ENCODE measurements at places on chromosomes 4 and X.

DNA sequence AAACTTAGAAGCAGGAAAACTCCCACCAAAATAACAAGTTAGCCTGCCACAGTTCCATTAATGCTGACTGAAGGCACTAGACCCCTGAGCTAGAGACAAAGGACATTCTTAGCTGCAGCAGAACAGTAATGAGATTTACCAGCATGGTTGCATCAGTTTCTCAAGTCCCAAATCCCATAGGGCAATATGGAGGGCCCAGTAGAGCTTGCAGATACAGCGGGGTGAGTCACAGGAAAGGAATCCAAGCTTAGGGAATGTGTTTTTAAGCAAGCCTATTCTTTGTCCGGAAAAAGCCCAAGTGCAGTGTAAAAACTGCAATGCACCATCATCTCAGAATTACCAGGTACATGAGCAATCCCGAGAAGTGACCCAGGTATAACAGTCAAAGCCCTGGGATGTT lies 51.3 kb upstream of the EXOC1L start:
- no peak for DNase-seq

- DNase-seq, result no peak
These were observed 47.4 kb downstream of the NRK start for GRCh38 chrX:105869701-105870100.

DNA sequence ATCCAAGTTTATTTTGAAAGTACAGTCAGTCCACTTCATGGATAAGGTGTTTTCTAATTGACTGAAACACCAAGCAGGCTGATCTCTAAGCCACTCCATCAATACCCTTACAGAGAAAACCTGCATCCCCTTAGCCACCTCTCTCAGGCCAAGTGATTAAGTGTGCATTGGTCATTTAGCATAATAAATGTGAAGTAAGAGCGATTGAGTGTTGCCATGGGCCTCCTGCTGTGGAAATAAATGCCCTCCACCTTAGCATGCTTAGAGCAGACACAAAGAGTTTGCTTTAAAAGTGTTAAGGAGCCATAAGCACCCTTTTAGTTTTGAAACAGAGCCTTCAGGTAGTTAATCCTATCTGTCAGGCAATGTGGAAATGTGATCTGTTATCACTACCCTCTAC lies 386.5 kb downstream of the GPAT3 start:
- DNase-seq, result no peak

DNA sequence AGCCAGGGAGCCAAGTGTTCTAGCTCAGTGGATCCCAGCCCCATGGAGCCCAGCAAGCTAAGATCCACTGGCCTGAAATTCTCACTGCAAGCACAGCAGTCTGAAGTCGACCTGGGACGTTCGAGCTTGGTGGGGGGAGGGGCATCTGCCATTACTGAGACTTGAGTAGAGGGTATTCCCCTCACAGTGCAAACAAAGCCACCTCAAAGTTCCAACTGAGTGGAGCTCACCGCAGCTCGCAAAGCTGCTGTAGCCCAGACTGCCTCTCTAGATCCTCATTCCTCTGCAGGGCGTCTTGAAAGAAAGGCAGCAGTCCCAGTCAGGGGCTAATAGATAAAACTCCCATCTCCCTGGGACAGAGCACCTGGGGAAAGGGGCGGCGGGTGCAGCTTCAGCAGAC lies 226.3 kb downstream of the ZIC3 start:
- DNase-seq, result no peak

- DNase-seq, result no peak
These were observed 120.5 kb downstream of the CAMK2D start for GRCh38 chr4:113641025-113641431.

- no peak for DNase-seq
These were observed 94.8 kb upstream of the GRPR start for GRCh38 chrX:16028576-16028975.

DNA sequence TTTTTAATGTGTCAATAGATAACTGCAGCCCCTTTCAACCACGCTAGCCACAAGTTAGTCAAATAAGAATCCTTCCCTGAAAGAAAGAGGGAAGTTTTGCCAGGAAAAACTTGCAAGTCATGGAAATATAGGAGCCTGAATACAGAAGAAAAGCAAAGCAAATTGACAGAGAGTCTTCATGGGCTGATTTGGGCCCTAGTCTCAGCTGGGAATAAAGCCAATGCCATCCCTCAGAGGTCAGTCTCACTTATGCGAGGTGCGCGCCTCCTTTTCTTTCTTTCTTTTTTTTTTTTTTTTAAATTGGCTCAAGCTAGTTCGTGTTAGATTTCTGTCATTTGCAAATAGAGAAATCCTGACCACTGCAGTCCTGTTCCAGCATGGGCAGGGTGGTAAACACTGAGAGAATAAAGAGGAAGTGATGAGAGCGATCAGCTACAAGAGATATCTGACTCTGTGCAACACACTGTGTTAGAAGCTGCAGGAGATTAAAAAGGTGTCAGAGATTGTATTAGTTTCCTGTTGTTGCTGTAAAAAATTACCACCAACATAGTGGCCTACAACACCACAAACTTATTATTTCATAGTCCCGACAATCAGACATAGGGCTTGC lies 299.7 kb downstream of the LDB2 start:
- DNase-seq, result no peak

DNA sequence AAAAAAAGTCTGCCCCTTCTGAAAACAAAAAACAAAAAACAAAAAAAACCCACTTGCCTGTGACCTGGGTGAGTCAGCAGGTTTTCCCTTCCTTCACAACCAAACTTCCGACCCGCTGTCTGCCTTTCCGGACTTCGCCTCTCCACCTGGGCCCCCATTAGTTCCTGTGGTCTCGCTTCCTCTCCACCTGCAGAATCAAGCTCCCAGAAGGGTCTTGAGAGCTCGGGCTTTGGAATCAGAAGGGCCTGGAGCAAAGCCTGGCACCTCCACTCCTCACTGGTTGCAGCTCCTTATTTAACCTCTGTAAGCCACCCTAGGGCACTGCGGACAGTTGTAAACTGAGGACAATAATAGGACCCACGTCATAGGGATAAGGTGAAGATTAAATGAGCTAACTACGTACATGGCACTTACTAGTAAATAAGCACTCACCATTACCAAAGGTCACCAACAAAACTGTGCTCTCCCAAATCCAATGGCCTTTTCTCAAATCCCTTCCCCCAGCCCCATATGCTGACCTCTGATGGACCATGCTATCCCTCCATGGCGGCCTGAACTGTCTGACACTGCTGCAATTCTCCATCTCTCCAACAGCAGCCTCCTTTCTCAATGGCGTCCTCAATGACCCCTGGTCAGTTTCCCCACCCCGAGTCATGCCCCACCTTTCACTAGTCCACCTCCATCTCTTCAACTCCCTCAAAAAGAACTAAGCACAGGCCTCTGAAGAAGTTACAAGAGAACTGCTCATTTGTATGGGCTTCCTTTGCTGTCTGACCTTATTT lies 64.2 kb downstream of the IRF2 start:
- no peak for DNase-seq

DNA sequence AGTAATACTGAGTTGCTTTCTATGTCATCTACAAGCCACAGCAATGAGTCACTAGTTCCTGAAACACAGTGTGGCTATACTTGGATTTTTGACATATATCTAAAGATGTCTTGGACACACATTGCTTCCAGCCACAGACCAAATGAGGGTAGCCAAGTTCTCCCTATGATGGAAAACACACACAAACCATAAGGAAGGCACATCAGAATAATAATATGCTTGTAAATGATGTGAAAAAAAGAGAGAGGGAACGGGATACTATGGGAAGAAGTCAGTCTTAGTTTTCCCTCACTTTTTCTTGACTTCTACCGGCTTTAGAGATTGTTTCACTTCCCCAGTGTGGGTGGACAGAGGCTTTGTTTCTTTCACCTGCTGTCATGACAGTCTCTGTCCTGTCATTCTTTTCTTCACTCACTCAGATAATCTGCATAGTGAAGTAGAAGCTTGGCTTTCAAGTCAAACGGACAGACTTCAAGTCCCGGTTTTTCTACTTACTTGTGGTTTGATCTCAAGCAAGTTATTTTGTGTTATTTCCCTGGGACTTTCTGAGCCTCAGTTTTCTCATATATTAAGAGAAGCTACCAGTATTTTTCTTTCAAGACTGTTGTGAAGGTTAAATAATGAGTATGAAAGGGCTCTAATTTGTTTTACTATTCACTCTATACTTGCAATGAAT lies 34.7 kb downstream of the P2RY10 start:
- DNase-seq, result no peak

DNA sequence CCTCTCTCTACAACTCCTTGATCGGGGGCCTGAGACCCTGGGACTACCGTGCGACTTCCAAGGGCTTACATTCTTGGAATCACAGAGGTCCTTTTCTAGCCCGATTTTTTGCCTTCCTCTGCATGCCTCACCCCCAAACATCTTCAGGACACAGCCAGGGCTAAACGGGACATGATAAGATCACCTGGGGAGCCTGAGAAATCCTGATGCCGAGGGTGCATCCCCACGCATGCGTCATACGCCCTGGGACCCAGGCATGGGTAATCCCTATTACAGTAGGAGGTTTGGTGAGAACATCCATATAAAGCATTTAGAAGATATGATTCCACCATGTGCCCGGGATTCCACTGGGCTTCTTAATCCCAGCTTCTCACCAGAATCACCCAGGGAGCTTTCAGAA lies 77.1 kb downstream of the DCTD start:
- no peak for DNase-seq

DNA sequence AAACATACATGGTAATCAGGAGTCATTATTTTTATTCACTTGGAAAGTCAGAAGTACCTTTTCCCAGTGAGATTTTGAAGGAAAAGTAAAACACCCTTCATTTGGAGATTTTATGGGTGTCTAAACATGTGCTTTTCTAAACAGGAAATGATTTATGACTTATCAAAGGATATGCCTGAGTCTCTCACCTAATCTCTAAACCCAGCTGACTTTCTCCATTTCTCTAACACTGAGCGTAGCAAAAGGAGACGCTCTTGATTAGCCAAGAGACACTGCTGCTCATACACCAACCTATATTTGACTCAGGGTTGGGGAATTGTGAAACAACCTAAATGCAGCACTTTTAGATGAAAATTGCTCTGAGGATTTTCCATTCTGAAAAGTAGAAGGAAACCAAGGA lies 468.5 kb upstream of the FTHL17 start:
- no peak for DNase-seq

DNA sequence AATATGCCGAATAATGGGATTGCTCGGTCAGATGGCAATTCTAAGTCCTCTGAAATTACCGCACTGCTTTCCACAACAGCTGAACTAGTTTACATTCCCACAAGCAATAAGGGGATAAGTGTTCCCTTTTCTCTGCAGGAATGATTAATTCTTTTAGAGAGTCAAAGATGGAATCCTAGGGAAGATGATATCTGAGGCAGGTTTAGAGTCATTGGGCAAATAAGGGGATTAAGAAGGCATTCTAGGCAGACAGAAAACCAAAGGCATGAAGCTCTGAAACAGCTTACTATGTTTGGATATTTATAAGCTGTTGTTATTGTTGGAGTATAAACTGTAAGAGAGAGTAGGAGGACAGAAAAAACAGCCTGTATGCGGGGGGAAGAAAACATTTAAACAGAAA lies 85.7 kb downstream of the TET2 start:
- no peak for DNase-seq

DNA sequence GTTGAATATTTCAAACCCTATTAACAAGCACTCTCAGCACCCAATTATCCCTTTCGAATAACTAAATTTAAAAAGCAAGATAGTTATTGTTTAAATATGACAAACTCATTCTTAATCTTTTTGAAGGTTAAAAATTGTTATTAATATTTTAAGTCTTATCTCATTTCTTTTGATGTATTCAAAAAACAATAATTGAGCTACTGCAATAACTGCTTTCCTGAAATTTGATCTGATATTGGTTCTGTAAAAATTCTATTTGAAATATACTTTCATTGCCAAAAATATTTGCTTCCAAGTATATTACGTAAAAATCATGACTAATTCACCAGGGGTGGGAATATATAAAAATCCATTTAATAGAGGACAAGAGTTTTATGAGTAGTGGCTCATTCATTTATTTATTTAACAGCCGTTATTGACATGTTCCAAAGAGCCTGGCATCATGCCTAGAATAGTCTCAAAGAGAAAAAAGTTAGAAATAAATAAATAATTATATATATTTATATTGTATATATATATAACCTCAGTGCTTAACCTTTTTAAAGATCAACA lies 34.4 kb downstream of the GLRA3 start:
- DNase-seq, result no peak

DNA sequence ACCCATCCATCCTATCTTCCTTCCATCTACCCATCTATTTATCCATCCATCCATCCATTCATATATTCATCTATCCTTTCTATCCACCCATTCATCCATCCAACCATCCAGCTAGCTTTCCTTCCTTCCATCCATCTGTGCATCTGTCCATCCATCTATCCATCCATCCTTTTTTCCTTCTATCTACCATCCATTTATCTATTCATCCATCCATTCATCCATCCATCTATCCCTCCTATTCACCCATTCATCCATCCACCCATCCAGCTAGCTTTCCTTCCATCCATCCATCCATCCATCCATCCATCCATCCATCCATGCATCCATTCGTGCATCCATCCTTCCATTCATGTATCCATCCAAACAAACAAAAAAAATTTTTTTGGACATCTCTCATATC lies 118.8 kb downstream of the PSAPL1 start:
- no peak for DNase-seq

DNA sequence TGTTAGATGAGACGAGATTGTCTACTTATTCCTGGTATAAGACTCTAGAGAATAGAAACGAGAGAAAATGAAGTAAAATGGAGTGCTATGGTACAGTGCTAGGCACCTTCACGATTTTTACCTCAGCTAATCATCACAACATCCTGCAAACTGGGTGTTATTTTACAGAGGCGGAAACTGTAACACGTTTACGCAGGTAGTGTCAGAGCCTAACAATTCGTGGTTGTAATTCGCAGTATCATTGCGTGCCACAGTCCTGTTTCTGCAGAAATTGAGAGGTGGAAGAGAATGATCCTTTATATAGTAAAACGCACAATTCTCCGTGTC lies 383 bp upstream of the TBC1D19 start:
- no peak for DNase-seq

- DNase-seq, result no peak
These were observed 46.5 kb upstream of the RAB9B start for GRCh38 chrX:103878466-103879122.

DNA sequence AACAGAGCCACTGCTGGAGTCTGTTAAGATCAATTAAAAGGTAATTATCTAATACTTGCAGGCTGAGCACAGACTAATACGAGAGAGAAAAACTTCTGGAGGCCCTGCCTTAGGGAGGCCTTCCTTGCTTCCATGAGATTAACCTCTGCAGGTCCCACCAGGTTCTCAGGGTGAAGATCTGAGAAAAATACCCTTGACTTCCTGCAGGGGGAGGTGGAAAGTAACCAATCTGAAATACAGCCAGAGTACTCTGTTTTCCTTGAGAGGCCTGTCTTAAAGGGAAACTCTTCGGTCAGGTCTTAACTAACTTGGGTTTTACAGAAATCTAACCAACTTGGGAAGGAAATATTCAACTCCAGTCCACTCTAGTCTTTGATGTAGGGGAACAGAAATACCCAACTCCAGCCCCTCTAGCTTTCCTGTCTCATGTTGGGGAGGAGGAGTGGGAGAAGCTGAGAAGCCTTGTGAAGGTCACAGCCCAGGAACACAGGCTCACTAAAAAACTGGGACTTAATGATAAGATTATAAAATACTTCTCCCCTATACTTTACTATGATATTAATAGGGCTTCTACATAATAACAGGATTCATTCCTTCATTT lies 77.1 kb downstream of the TBCK start:
- no peak for DNase-seq

GRCh38 chr4:137694138-137694537 lies 161.8 kb upstream of the PCDH18 start:
- DNase-seq, result no peak

GRCh38 chrX:87236830-87237440 lies 280.7 kb upstream of the KLHL4 start:
- no peak for DNase-seq

- DNase-seq, result no peak
These were observed 586.9 kb downstream of the PCDH7 start for GRCh38 chr4:31307029-31307428.

All from left ventricle myocardium superior (tissue), 1 donor.